ENCODE measurements at places on chromosomes 2 and 18. TPM values are rescaled to one million over a fixed set of nuclear protein-coding genes. Genes with fewer than 3 reads are reported as not detected.

Gene HRH4
- not detected for total RNA-seq

Gene CYP27A1
- total RNA-seq = 4.1 TPM

Gene NYAP2
- total RNA-seq = not detected

Gene HAUS1
- 24.2 TPM for total RNA-seq

Gene NT5C1B
- total RNA-seq = not detected

Gene SLC5A7
- total RNA-seq = not detected

Gene TMEM18
- 16.2 TPM for total RNA-seq

Gene TMEM247
- total RNA-seq = not detected

Gene ALK
- not detected for total RNA-seq

Gene HTR2B
- not detected for total RNA-seq

Gene C1QL2
- total RNA-seq = not detected

Gene ZNF514
- total RNA-seq = 8.1 TPM

Gene TUBA3D
- total RNA-seq = not detected

Gene TUBB6
- total RNA-seq = 817 TPM

Gene CPLX4
- not detected for total RNA-seq

Gene FOXI3
- not detected for total RNA-seq

Gene MGAT5
- total RNA-seq = 15.9 TPM

Gene RND3
- total RNA-seq = 271 TPM

DNA sequence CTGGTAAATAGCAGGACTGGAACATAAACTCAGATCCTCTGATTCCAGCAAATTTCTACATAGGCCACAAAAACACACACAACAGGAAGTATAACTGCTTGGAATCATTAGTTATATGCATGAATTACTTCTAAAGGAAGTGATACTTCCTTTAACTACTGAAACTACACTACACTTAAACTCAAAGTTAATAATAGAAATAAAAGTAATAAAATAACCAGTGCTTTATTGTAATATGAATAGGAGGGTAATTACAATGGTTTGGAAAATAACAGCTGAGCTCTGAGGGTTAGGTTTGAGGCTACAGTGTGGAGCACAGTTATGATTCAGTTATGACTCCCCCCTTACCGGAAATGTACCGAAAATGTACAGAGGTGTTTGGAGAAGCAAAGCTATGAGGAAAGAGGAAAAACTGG lies 18.5 kb upstream of the POLI start:
- DNase-seq = no peak

GRCh38 chr2:9166579-9167377 lies 39.8 kb upstream of the ASAP2 start:
- DNase-seq = peak; percentile 24

- DNase-seq = peak; percentile 10
These were observed 800 bp downstream of the RPRM start for GRCh38 chr2:153477636-153478288.

DNA sequence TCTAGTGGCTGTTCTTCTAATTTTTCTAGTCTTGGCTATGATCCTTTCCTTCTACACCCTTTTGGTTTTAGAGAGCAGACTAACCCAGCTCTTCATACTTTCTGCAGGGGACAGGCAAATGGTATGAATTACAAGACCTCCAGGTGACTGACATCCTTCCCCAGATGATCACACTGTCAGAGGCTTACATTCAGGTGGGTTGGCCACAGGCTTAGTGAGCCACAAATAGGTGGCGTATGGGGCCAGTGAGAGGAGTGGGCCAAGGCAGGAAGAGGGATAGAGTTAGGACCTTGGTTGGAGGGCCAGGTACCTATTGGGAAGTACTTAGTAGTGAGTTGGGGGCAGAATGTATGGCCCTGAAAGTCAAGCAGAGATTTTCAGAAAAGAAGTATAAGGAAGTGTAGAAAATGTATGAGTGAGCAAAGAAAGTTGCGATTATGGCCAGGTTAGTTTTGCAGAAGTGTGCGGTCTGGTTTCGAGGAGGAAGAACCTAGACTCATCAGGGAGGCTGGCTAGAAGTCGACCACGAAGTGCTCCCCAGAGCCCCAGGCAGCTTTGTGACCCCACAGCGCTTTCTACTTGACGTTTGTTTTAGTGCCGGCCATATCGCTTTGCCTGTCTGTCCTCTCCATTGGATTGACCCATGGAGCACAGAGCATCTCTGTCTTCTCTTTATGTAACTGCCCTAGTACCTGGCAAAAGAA lies 20.0 kb downstream of the SFTPB start:
- DNase-seq = no peak

GRCh38 chr18:63617049-63617914 lies 26.8 kb downstream of the SERPINB4 start:
- no peak for DNase-seq

GRCh38 chr2:71884303-71885042 lies 263.2 kb downstream of the CYP26B1 start:
- DNase-seq = peak; percentile 61

DNA sequence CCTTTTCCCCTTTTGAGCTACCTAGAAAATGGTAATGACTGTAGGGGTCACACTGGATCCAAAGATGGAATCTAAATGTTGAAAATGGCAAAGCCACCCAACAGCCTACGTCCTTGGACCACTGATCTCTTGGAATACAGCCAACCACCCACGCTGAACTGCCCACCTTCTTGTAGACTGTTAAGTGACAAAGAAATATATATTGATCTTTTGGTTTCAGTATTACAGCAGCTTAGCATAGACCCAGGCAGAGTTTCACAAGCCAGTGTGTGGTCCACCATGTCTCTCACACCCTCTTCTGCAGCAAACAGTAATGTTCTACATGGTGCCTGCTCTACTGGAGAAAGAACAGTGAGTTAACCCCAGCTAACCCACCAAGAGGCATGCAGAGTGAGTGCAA lies 20.2 kb downstream of the CACNB4 start:
- no peak for DNase-seq

GRCh38 chr2:188492751-188493150 lies 201.1 kb downstream of the GULP1 start:
- no peak for DNase-seq

- DNase-seq = no peak
These were observed 20.4 kb downstream of the CNOT11 start for GRCh38 chr2:101273056-101273455.

DNA sequence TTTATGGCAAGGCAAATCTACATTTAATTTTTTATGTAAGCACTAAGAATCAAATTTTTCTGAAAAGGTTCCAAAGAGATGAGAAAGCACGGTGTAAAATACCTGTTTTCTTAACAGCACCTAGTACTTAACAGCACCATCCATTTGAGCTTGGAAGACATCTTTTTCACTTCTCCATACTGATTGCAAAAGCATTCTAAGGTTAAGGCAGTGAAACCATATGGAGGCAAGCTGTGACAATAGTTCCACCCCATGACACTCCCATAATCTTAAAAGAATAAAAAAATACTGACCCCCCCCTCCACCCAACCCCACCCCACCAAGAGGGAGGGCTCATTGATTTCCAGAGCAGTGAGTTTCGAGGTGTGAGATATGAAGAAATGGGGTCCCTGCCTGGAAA lies 60.6 kb downstream of the ZCCHC2 start:
- no peak for DNase-seq

GRCh38 chr2:240896394-240896793 lies 438 bp upstream of the MAB21L4 start:
- no peak for DNase-seq

- DNase-seq = no peak
These were observed 17.3 kb upstream of the TAF4B start for GRCh38 chr18:26208977-26209376.

DNA sequence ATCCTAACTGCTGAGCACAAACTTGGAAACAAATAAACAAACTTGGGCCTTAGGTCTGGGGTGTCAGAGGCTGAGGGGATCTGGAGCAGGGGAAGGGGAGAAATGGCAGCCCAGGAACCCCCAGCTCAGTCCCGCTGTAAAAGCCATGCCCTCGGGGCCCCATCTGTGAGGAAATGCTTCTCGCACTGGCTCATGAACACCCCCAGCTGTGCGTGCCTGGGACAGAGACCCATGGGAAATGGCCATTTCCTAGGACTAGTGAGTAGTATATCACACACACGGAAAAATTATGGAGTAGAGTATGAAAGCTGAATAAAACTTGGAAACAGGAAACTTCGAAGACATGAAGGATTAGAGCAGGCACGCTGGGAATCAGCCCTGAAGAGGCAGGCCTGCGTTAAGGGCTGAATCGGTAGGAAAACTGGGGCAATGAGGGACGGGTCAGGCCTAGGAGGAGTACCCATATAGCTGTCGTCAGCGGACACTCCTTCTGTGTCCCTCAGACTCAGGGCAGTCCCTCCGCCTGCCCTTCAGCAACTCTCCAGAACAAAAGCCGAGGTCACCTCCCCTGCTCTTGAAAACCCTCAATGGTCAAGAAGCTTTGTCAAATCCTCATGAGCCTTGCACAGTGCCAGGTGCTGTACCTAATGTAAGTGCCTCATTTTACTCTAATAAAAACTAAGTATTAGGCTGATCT lies 120.8 kb upstream of the ODC1 start:
- DNase-seq = no peak

DNA sequence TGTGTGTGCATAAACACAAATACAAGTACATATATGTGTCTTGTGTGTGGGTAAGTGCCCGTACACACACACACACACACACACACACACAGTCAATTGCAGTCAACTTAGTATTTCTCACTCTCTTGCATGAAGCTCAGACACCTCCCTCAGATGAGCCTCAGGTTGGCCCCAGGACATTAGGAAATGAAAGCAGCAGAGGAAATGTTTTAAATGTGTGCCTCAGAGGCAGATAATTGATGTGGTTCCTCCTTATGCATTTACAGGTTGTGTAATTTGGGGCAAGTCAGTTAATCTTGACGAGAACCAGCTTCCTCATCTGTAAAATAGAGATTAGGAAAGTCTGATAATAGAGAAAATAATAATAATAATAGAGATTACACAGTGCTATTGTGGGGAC lies 814.0 kb upstream of the ID2 start:
- no peak for DNase-seq

- DNase-seq = peak; percentile 32
These were observed 75.5 kb upstream of the ZNF532 start for GRCh38 chr18:58788971-58789875.

GRCh38 chr18:12647773-12648172 lies 10.1 kb downstream of the SPIRE1 start:
- DNase-seq = no peak

DNA sequence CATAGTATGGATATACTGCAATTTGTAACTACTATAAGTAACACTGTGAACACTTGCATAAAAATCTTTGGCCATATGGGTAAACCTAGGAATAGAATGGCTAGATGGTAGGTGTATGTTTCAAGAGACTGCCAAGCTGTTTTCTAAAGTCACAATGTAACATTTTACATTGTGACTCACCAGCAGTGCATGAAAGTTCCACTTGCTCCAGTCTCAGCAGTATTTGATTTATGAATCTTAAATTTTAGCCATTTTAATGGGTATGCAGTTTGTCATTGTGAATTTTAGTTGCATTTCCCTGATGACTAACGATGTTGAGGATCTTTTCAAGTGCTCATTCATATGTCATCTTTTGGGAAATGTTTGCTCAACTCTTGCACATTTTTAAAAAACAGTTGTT lies 86.1 kb downstream of the FARSB start:
- peak; percentile 55 for DNase-seq

GRCh38 chr2:129480790-129481189 lies 498.7 kb upstream of the RAB6C start:
- DNase-seq = no peak

GRCh38 chr2:237920673-237921072 lies 46.1 kb upstream of the UBE2F start:
- DNase-seq = peak; percentile 80

GRCh38 chr18:49052891-49053644 lies 102.3 kb upstream of the SMAD7 start:
- peak; percentile 98 for DNase-seq

DNA sequence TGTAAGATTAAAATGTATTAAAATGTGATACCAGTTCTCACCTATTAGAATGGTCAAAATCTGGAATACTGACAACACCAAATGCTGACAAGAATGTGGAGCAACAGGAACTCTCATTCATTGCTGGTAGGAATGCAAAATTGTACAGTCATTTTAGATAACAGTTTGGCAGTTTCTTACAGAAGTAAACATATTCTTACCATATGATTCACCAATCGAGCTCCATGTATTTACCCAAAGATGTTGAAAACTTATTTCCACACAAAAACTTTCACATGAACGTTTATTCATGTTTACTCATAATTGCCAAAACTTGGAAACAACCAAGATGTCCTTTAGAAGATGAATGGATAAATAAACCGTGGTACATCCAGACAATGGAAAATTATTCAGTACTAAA lies 1193.5 kb upstream of the ACVR2A start:
- no peak for DNase-seq

DNA sequence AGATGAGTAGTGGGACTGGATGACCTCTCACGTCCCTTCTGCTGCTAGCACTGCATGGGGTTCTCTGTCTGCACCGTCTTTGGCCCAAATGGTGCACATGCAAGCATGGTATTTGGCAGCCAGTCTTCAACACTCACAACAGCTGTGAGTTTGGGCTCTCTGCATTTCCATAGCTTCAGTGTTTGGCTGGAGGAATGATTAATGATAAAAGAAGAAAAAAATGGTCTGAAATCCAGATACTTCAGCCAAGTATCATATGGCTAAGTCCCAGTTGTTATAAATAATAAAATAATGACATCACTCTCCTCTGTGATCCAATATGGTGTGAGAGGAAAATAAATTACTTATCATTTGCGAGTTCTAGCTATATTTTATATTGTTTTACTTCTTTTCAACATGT lies 173.3 kb downstream of the DCDC2C start:
- no peak for DNase-seq

GRCh38 chr2:210686401-210686800 lies 130.0 kb downstream of the CPS1 start:
- no peak for DNase-seq

DNA sequence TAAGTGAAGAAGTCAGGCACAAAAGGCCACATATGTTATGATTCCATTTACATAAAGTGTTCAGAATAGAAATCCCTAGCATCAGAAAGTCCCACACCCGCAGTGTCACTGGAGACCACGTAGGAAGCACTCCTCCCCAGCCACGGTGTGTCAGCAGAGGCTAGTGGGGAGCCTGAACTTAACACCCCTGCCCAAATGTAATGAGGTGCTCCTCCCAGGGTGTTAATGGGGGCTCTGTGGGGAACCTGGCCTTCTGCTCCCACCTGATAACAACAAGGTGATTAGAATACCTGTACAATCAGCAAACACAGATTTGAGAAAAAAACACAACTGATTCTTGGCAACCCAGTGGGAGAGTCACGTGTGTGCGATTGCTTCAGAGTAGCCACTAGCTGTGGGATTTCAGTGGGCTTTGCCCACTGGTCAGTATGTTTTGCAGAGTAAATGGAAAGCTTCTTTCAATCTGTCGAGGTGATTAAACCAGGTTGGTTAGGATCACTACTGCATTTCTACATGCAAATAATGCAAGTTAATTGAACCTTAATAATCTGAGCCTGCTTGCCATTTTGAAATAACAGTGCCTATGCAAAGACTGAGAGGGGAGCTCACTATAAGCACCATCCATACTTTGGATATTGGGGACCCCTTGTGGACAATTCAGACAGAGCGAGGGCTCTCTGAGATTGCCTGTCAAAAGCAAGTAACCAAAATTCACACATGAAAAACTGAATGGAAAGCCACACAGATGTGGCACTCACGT lies 20.6 kb upstream of the ATRAID start:
- DNase-seq = peak; percentile 76

- peak; percentile 41 for DNase-seq
These were observed 438.2 kb downstream of the NBAS start for GRCh38 chr2:15122915-15123314.
